ENCODE measurements at places on chromosomes 1 and 21.
A peak's percentile ranks its signal among the peaks of the same experiment; 100 is the strongest.

- H3K27me3 ChIP-seq: no peaks in the 10 kb centered on the region
- H3K4me3 ChIP-seq: no peak overlapping the region
- H3K27ac ChIP-seq: no peak overlapping the region
- DNase-seq: no peak
These were observed 38.5 kb upstream of the EFCAB14 start for GRCh38 chr1:46757247-46757955.

DNA sequence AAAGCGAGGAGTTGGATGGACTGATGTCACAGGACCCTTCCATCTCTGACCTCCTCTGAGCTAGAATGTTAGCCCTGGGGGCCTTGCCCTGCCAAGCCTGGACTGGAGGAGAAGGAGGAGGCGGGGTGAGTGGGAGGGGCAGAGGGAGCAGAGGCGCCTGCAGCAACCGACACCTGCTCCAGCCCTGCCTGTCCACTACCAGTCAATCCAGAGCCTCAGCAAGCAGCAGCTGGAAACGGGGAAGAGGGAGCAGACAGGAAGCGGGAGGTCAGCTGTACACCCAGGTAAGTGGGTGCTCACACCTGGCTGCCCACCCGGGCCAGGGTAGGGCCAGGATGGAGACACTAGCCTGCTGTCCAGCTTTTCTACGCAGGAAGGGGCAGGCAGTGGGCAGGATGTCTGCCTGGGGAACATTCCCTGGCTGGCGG lies at the start of gene IGFN1:
IGFN1 (plus strand) TSS at position 201 of the 428 bp plus-strand sequence. CDS start 2,470 bp downstream, outside the sequence.
- H3K4me1 ChIP-seq: no peaks in the 10 kb centered on the region
- no peak within 1 kb of the TSS for H3K4me3 ChIP-seq
- H3K27me3 ChIP-seq: no peaks in the 10 kb centered on the region
- no peak within 1 kb of the TSS for H3K27ac ChIP-seq

DNA sequence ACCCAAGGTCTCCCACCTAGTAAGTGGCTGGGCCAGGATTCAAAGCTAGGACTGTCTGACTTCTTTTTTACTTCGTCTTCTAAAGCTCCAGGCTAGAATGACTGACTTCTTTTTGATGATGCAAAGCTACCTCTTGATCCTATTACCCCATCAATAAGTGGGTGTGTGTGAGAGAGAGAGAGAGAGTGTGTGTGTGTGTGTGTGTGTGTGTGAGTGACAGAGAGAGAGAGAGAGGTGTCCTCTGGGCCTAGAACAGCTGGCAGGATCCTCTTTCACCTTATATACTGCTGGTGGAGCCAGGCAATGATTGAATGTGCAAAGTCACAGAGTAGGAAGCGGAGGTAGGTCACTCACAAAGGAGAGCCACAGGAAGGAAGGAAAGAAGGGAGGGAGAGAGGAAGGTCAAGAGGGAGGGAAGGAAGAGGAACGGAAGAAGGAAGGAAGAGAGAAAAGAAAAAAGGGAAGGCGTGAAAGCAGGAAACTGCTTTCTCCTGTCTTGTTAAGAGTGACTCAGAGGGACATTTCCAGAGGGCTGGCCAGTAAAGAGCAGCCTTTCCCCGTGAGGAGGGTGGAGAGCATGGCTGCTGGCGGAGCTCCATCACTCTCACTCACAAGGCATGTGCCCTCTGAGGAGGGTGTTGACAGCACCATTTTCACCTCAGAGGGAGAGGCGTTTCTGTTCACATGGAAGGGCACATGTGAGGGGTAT lies 68.9 kb downstream of the CDC7 start:
- H3K27me3 ChIP-seq: no peaks in the 10 kb centered on the region
- H3K36me3 ChIP-seq: no peaks in the 10 kb centered on the region
- peak overlapping the region; percentile 64 for H3K27ac ChIP-seq

DNA sequence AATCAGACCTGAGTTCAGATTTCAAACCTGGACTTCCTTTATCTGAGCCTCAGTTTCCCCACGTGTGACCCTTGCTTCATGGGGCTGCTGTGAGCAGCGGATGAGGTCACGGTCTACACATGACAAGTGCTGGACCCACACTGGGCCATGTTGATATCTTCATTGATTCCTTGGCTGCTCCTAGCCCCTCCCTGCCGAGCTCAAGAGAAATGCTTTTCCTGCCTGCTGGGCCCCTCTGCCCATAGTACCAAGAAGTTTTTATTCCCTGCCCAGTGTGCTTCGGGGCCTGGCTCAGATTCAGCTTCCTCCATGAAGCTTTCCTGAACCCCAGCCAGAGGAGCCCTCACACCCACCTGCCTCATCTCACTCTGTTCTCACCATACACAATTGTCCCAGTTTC lies 181.6 kb downstream of the PTPRU start:
- DNase-seq: no peak
- H3K4me3 ChIP-seq: no peak overlapping the region
- H3K27me3 ChIP-seq: no peaks in the 10 kb centered on the region
- no peaks in the 10 kb centered on the region for H3K36me3 ChIP-seq
- no peaks in the 10 kb centered on the region for H3K4me1 ChIP-seq
- H3K27ac ChIP-seq: no peak overlapping the region

- peaks cover 14% of the 10 kb centered on the region for H3K36me3 ChIP-seq
- no peaks in the 10 kb centered on the region for H3K27me3 ChIP-seq
- no peak overlapping the region for H3K4me3 ChIP-seq
- no peaks in the 10 kb centered on the region for H3K4me1 ChIP-seq
- no peak for DNase-seq
- no peak overlapping the region for H3K27ac ChIP-seq
These were observed 27.7 kb downstream of the DNAJC11 start for GRCh38 chr1:6673816-6674398.

GRCh38 chr21:25453524-25453923 lies 153.8 kb downstream of the MRPL39 start:
- H3K36me3 ChIP-seq: no peaks in the 10 kb centered on the region
- no peak overlapping the region for H3K27ac ChIP-seq
- no peaks in the 10 kb centered on the region for H3K27me3 ChIP-seq
- H3K4me1 ChIP-seq: peaks cover 12% of the 10 kb centered on the region
- no peak for DNase-seq

DNA sequence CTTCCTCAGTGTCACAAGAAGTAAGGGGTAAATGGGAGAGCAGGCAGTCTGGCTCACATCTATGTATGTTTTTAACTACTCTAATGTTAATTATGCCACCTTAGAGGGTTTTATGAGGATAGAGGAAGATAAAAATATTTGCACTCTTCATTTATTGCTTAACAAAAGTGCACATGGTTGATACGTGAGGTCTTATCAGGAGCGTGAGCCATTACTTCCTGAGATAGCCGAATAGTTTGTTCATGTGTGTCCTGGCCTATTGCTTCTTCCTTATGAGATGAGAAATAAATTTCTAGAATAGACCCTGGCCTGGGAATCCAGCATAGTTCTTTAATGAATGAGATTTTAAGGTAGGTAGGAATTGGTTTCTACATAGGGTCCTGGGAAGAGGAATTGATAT lies 471.1 kb upstream of the B3GALT2 start:
- no peak for DNase-seq
- H3K36me3 ChIP-seq: no peaks in the 10 kb centered on the region
- H3K27me3 ChIP-seq: no peaks in the 10 kb centered on the region
- H3K27ac ChIP-seq: peak overlapping the region; percentile 38
- no peak overlapping the region for H3K4me3 ChIP-seq

- peak overlapping the region; percentile 98 for H3K27ac ChIP-seq
- H3K27me3 ChIP-seq: no peaks in the 10 kb centered on the region
- H3K36me3 ChIP-seq: no peaks in the 10 kb centered on the region
- peaks cover 26% of the 10 kb centered on the region for H3K4me1 ChIP-seq
These were observed 3.4 kb upstream of the COL6A2 start for GRCh38 chr21:46094401-46095082.

- H3K4me3 ChIP-seq: no peak overlapping the region
- H3K36me3 ChIP-seq: no peaks in the 10 kb centered on the region
- DNase-seq: no peak
- no peaks in the 10 kb centered on the region for H3K4me1 ChIP-seq
- H3K27ac ChIP-seq: no peak overlapping the region
- no peaks in the 10 kb centered on the region for H3K27me3 ChIP-seq
These were observed 31.2 kb downstream of the TSEN15 start for GRCh38 chr1:184082541-184083415.

- H3K4me1 ChIP-seq: no peaks in the 10 kb centered on the region
- peaks cover 8% of the 10 kb centered on the region for H3K36me3 ChIP-seq
- H3K4me3 ChIP-seq: no peak overlapping the region
- DNase-seq: no peak
These were observed 55.8 kb downstream of the TRIM33 start for GRCh38 chr1:114455102-114455785.

GRCh38 chr1:199029855-199030254 lies 391.0 kb downstream of the PTPRC start:
- no peak overlapping the region for H3K27ac ChIP-seq
- H3K36me3 ChIP-seq: no peaks in the 10 kb centered on the region
- H3K4me3 ChIP-seq: no peak overlapping the region
- DNase-seq: no peak

DNA sequence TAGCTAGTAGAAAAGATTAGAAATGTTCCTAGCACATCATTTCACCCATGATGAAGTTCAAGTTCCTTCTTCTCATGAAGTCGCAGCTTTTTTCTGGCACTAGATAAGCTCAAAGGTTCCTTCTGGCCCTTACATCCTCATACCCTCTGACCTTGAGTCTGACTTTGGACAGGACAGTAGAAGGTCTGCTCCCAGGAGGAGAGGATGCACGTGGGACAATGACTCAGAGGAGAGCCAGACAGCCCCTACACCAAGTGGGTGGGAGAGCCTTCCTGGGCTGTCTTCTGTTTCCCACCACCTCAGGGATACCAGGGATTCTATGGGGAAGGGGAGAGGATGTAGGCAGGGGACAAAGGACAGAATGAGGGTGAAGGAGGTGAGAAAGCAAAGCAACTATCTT lies 86.0 kb downstream of the HHIPL2 start:
- H3K27me3 ChIP-seq: no peaks in the 10 kb centered on the region
- no peak overlapping the region for H3K4me3 ChIP-seq
- no peaks in the 10 kb centered on the region for H3K4me1 ChIP-seq
- DNase-seq: no peak

- H3K27me3 ChIP-seq: no peaks in the 10 kb centered on the region
- H3K36me3 ChIP-seq: no peaks in the 10 kb centered on the region
- no peak overlapping the region for H3K27ac ChIP-seq
- DNase-seq: peak; percentile 57
These were observed 11.6 kb downstream of the IL6R start for GRCh38 chr1:154416471-154417337.

- DNase-seq: no peak
- no peak overlapping the region for H3K4me3 ChIP-seq
- H3K4me1 ChIP-seq: no peaks in the 10 kb centered on the region
- H3K27me3 ChIP-seq: no peaks in the 10 kb centered on the region
- H3K36me3 ChIP-seq: no peaks in the 10 kb centered on the region
- H3K27ac ChIP-seq: no peak overlapping the region
These were observed 418.5 kb upstream of the RUNX1 start for GRCh38 chr21:35467566-35467965.

DNA sequence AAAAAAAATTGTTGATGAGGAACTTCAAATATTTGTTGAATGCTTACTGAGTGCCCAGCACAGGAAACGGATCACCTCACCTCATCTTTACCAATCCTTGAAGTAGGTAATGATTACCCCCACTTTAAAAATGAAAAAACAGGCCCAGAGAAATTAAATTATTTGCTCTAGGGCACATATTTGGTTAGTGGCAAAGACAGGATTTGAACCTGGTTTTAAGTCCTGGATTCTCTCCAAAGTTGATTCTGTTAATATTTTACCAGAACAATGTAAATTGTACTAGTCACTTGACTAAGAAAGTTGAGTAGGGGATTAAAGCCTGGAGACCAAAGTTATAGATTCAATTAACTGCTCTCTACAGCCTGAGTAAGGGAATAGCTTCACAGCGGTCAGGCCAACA lies 97.9 kb downstream of the GIPC2 start:
- DNase-seq: no peak
- no peaks in the 10 kb centered on the region for H3K36me3 ChIP-seq
- H3K27ac ChIP-seq: no peak overlapping the region
- H3K27me3 ChIP-seq: no peaks in the 10 kb centered on the region

DNA sequence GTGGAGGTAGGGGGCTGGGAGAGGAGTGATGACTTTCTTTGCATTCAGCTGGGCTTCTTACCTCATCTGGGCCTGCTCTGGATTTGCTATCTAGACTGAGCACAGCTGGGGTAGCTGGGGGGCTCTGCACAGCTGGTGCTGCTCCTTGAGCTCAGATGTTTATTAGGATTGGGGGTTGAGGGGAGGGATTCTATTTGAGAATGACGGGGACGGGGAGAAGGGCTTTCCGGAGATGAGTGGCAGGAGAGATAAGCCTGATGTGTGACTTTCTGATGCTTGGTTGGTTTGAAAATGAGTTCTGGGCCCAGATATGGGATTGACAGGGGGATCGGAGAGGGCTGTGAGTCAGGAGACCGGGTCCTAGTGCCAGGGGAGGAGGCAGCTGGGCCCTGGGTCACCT lies 146.1 kb upstream of the CSF3R start:
- H3K27ac ChIP-seq: no peak overlapping the region
- H3K27me3 ChIP-seq: no peaks in the 10 kb centered on the region
- no peaks in the 10 kb centered on the region for H3K4me1 ChIP-seq
- no peak for DNase-seq
- H3K4me3 ChIP-seq: no peak overlapping the region
- no peaks in the 10 kb centered on the region for H3K36me3 ChIP-seq

- no peak overlapping the region for H3K27ac ChIP-seq
- DNase-seq: no peak
- H3K4me3 ChIP-seq: no peak overlapping the region
- no peaks in the 10 kb centered on the region for H3K27me3 ChIP-seq
- H3K36me3 ChIP-seq: no peaks in the 10 kb centered on the region
These were observed 659.1 kb downstream of the MRPL39 start for GRCh38 chr21:24948186-24948585.

- no peak overlapping the region for H3K4me3 ChIP-seq
- H3K36me3 ChIP-seq: no peaks in the 10 kb centered on the region
- H3K4me1 ChIP-seq: no peaks in the 10 kb centered on the region
- no peaks in the 10 kb centered on the region for H3K27me3 ChIP-seq
- no peak for DNase-seq
- H3K27ac ChIP-seq: no peak overlapping the region
These were observed 2.4 kb downstream of the ELF3 start for GRCh38 chr1:202012544-202013478.

DNA sequence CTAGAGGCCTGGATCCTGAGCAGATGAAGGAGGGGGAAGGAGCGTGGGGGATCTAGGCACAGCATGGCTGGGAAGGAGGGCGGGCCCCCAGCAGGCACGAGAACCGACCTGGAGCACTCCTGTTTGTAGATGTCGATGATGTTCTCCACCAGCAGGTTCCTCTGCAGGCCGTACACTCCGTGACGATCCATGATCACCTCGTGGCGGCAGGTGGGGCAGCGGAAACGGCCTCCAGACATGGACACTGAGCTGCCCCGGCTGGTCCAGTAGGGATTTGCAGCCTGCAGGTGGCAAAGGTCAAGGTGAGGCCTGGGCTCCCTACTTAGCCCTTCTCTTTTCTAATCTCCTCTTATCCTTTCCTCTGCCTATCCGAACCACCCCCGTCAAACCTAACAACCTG lies 1.3 kb downstream of the TRIM63 start:
- H3K36me3 ChIP-seq: no peaks in the 10 kb centered on the region
- no peaks in the 10 kb centered on the region for H3K27me3 ChIP-seq
- no peaks in the 10 kb centered on the region for H3K4me1 ChIP-seq
- no peak for DNase-seq
- no peak overlapping the region for H3K27ac ChIP-seq
- H3K4me3 ChIP-seq: no peak overlapping the region
